ENCODE measurements at places on chromosomes 11 and 22. TPM values are rescaled to one million over a fixed set of nuclear protein-coding genes. Genes with fewer than 3 reads are reported as not detected.
A peak's percentile ranks its signal among the peaks of the same experiment; 100 is the strongest.

DNA sequence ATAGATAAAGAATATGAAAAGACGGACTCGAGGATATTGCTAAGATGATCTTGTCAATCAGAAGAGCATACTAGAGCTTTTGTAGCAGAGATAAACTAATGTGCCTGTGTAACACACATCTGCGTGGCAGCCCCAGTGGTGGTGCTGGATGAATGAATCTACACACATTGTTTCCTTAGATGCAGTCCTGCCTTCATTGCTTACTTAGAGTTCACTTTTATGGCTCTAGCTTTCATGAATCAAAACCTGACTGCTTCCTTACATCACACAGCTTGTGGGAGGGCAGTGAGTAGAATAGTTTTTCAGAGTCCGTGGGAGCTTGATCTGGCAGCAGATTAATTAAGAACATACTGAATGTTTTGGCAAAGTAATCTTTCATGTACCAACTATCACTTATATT is 83.7 kb downstream of the EXT2 start:
- no peak for DNase-seq

DNA sequence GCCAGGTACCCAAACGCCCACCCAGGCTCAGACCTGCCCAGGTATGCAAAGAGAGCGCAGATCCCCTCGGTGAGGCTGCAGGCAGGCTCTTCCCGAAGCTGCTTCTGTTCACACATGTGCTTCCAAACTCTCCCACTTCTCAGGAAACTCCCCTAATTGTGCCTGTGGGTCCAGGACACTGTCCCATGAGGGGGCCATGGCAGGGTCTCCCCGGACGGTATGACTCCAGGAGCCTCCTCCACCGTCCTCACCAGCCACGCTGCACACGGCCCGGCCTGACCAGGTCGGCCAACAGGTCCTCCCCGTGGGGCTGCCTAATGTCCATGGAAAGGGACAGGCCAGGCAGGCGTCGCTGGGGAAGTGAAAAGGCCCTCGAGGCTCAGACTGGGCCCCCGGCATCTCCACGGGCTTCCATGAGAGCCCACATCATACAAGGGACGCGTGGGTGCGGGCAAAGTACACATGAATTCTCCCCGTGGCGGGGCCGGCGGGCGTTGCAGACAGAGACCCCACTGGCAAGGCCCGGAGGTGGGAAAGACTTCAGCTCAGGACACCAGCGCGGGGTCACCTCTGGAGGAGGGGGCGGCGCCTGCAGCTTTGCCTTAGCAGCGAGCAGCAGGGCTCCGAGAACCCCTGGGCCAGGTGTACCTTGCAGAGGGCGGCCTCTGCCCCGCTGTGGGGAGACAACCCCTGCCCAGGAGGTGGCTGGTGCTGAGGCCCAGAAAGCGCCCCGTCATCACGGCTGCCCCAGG is 526.1 kb downstream of the BRD1 start:
- DNase-seq = no peak

GRCh38 chr22:27022274-27022895 is 365.0 kb downstream of the MIAT start:
- no peak for DNase-seq

- no peak for DNase-seq
Observed at GRCh38 chr22:27937453-27937852, 18.4 kb upstream of the PITPNB start.

- no peak for DNase-seq
Observed at GRCh38 chr22:37533995-37534394, 14.8 kb upstream of the CARD10 start.

DNA sequence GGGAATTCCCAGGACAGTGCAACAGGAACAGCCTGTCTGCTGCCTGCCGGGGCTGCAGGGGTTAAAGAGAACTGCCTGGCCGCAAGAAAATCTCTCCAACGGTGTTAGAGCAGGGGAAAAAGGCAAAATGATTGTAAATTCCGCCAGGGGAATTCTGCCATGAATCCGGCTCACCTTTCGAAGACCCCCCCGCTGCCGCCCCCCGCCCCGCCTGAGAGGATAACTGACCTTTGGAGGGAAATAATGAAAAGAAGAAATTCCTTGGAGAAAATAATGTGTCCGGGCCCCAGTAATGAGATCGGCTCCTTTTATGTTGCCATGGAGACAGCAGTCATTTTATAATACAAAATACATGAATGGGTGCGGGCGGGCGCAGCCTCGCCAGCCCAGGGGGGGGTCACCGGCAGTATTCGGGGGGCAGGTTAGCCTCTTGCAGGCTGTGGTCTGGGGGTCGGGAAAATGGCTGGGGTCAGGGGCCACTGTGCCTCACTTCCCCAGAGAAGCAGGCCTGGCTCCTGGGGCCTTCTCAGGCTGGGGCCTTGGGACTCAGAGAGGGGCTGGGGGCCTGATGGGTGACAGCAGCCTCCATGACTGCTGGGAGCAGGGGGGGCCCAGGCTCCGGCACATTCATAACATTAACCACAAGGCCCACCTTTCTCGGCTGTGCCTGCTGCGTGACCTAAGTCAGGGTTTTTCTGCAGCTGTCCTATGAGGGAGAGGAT is 228.1 kb downstream of the MN1 start:
- no peak for DNase-seq

- DNase-seq = no peak
Observed at GRCh38 chr11:117588166-117588810, 208.7 kb downstream of the DSCAML1 start.

DNA sequence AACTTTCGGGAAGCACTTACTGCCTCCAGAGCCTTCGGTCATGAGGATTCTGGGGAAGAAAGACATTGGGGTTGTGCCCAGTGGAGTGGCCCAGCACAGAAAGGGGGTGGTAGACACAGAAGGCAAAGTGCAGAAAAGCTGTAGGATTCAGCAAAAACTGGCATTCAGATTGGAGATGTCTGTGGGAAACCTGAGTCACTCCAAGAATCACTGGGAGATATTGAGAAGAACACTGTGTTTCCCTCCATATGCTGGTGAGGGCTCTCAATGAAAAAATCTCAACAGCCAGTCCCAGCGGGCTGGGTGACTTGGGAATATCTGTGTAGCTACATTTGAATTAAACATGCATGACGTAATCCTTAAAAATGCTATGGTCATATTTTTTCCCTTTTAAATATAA is 61.2 kb upstream of the RCN1 start:
- no peak for DNase-seq

- DNase-seq = no peak
Observed at GRCh38 chr11:106828976-106829375, 189.3 kb downstream of the GUCY1A2 start.

DNA sequence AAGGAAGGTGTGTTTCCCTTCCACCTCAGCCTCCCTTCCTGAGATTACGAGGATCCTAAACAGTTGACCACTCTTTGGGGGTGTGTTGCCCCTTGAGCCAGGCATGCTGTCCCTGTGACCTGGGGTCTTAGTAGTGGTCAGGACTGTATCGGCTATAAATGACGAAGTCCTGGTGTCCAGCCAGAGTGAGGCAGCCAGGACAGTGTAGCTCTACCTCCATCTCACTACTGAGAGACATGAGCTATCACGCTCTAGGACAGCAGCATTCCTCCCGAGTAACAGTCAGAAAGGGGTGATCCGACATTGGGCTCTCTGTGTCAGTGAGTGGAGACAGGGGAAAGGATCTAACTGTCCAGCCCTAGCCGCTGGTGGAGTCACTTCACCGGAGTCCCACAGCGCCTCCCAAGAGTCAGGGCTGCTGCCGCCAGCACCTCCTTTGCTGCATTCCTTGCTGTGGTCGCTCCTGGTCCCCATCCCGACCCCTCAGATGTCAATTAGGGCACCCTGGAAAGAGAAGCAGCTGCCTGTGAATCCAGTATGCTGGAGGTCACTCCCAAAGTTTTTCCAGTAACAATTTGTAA is 3.3 kb upstream of the B3GNT6 start:
- no peak for DNase-seq

- DNase-seq = no peak
Observed at GRCh38 chr22:29254286-29254660, 13.5 kb downstream of the RHBDD3 start.

GRCh38 chr22:17132112-17132511 is 11.0 kb upstream of the TMEM121B start:
- no peak for DNase-seq

- DNase-seq = peak; percentile 76
Observed at GRCh38 chr11:8018484-8019313, 31.6 kb downstream of the EIF3F start.

DNA sequence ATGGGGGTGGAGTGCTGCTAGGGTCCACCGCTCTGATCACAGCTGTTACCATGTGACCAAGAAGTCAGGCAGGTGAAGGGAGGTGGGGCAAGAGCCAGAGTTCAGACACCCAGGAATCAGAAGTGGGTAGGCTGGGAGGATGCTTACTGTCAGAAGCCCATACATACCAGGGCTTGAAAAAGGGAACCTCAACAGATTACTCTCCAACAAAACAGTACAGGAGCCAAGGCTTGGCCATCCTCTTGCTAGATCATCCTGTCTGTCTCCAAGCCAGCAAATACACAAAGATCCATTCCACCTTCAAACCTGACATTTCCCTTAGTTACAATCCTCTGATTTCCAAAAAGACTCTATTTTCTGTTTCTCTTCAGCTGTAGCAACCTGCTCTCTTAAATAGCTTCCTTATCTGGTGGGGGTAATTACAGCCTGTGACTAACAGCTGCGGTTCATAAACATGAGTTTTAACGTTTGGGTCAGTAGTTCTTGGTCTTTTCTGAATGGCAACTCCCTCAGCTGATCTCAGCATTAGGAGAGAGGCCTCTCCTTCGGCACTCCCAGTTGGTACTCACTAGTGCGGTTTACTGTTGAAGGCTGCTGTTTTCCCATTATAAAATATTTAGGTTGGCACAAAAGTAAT is 31.1 kb upstream of the WT1 start:
- no peak for DNase-seq

DNA sequence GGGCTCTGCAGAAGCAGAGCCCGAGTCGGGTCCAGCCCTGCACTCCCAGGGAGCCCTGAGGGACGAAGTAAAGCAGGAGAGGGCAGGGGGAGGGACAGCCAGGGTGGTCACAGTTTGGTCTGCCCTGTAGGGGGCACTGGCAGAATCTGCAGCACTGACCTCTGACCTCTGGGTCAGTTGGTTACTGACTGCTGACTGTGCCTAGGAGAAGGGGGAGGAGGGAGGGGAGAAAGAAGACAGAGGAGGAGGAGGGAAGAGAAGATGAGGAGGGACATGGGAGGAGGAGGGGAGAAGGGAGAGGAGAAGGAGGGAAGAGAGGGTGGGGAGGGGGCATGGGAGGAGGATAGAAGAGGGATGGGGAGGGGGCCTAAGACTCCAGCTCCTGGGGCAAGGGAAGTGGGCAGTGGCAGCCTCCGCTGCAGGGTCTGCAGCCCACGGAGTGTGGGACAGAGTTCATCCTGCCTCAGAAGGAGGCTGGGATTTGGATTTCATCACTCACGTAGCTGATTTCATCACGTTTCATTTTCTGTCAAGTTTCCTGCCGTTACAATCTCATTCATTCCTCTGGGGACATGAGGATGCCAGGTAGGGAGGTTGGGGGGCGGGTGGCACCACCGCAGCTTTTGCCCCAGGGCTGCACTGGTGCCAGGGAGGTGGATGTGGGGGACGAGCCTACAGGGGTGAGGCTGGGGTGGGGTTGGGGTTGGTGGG is 55.2 kb downstream of the FLRT1 start:
- DNase-seq = no peak

DNA sequence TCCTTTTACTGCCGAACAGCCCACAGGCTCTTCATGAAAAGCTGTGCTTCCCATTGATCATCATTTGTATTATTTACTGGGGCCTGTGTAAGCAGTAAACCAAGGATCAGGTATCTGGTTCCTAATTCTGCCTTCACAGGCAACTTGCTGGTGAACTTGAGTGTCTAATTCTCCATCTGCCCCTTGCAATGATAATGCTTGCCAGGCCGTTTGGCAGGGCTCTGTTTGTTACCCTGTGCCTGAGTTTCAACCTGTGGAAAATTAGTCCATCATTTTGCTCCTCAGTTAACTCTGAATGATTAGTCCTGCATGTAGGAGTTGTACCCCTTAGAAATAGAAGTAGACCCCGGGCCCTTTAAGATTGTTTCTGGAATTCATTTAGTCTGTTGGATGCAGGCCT is 298.4 kb upstream of the CADM1 start:
- no peak for DNase-seq

- DNase-seq = no peak
Observed at GRCh38 chr11:122793515-122793914, 44.8 kb upstream of the CRTAM start.

DNA sequence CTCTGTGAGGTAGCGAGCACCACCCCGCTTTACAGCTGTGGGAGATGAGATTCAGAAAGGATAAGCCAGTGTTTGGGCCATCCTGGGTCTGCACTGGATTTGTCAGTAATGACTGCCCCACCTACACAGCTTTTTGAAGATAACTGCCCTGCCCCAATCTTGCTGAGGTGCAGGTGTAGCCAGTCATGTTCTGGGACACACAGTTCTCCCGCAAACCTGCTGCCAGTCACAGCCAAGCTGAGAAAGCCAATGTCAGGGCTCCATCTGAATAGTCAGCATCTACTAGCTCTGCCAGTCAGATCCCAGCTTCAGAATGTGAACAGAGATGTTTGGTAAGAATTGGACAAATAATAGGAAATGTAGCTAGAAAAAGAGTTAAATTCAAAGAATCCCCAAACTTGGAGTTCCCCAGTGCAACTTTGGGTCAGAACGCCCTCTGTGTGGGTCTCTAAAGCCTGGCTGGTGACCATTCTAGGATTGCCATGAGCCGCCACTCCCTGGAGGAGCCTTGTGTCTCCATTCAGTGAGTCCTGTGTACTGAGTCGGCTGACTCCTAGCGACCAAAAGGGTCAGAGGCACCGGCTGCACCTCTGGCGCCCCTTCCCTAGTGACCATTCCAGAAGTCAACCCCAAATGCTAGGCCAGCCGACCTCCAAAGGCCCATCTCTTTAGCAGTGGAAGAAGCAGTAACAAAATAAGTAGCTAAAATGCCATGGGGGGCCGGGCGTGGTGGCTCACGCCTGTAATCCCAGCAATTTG is 2.4 kb upstream of the MB start:
- no peak for DNase-seq

GRCh38 chr11:72278905-72279304 is 34.9 kb upstream of the PHOX2A start:
- no peak for DNase-seq

- peak; percentile 42 for DNase-seq
Observed at GRCh38 chr11:128467610-128468041, 119.7 kb downstream of the ETS1 start.

GRCh38 chr22:49519117-49519737 is 308.4 kb downstream of the BRD1 start:
- DNase-seq = no peak

ANKK1 gene
- 3.3 TPM for total RNA-seq

CBX7 gene
- 67.4 TPM for total RNA-seq

PANX3 gene
- total RNA-seq = not detected

SAA1 gene
- 9.4 TPM for total RNA-seq

ROBO3 gene
- total RNA-seq = 17.7 TPM

SLC25A18 gene
- total RNA-seq = not detected

SLC43A3 gene
- 18.1 TPM for total RNA-seq

PARVB gene
- total RNA-seq = 11.4 TPM

TREH gene
- not detected for total RNA-seq

TBX10 gene
- total RNA-seq = not detected

APOL4 gene
- total RNA-seq = not detected

OR51E1 gene
- total RNA-seq = not detected

MRGPRX4 gene
- not detected for total RNA-seq

SCARF2 gene
- 2.9 TPM for total RNA-seq

ACRV1 gene
- total RNA-seq = not detected
